Neural crest cell (in vitro differentiated cells): ENCODE measurements at places on chromosomes 5 and 9.

DNA sequence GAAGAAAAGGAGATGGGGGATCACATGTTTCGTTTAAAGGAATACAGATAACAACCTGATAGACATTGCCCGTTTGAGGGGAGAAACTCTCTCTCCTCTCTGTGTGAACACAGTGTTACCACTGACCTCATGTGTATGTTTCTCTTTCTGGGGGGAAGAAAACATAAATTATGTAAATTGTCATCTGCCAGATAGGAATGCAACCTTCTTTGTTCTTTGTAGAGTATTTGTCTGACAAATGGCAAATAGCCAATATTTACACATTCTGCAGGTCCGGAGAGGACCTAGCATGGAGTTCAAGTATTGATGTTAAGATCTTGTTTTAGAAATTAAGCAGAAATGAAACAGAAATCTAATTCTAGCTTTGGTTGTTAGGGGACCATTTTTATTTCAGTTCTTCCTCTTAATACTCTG is 276.3 kb downstream of the SAXO1 start:
- no peak for DNase-seq

DNA sequence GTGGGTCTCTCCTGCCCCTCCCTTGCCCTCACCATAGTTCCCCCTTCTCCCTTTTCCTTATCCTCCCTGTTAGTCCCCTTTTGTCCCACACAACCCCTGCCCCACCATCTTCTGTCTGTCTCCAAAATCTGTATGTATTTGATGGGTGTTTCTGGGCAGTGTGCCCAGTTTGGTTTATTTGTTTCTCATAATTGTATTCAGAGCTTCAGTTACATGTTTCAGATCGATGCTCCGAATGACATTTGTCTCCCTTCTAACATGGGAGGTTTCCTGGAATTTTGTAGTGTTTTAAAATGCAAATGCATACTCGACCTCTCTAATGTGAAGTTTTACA is 22.2 kb downstream of the FBXL7 start:
- DNase-seq = no peak

GRCh38 chr5:96338091-96338490 is 95.0 kb downstream of the PCSK1 start:
- no peak for DNase-seq

- no peak for DNase-seq
Measured at GRCh38 chr5:135126688-135127438, 92.8 kb upstream of the PITX1 start.

DNA sequence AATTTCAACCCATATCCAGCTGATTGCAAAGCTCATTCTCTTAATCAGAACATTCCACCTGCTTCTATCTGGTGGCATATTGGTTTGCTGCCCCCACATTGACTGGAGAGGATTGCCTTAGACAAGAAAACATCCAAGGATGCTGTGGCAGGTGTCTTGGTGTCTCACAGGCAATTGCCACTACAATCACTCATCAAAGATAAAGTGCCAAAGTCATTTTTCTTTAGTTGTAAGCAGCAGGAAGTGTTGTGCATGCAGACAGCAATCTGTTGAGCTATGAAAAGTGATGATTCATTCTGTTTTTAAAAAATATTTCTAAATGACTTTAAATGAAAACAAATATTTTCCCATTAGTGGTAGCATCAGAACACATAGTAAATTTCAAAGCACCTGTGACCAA is 53.9 kb downstream of the CDH6 start:
- no peak for DNase-seq

- no peak for DNase-seq
Measured at GRCh38 chr5:84693256-84693655, 308.6 kb upstream of the EDIL3 start.

- no peak for DNase-seq
Measured at GRCh38 chr5:126707080-126707479, 69.9 kb upstream of the LMNB1 start.

GRCh38 chr9:8651070-8651845 is 851.7 kb upstream of the DMAC1 start:
- no peak for DNase-seq

DNA sequence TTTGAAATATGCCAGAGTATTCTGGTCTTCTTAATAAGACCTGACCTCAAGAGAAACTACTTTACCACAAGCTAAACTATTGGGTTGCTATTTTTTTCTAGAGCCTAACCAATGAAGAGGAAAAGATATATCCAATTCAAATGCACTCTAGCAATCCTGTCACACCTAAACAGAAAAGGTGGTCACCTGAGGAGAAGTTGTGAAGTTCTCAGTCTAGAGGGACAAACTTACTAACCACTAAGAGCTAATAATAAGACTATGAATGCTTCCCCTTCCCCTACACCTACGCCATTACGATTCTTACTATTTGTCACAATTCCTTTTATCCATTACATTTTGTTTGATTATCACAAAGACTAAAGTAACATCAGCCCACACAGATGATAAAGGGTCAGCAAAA is 29.7 kb downstream of the RLN2 start:
- no peak for DNase-seq

GRCh38 chr5:74327339-74327685 is 313.2 kb downstream of the ENC1 start:
- DNase-seq = no peak

GRCh38 chr9:116149844-116150243 is 3.7 kb upstream of the PAPPA start:
- DNase-seq = peak; percentile 45

DNA sequence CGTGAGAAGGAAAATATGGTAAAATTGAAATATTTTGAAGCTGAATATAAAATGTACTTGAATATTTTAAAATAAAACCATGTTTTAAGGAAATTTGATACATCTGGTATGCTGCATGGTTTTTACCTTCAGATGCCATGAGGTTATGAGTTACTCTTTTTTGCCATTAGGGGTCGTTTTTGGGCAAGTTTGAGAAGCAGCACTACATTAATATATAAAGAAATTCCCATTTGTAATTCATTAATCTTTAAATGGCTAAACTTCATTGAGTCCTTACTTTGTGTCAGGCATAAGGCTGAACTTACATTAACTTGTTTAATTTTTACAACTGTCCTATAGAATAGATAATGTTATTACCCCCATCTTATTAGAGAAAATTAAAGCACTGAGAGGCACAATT is 152.3 kb downstream of the KDM4C start:
- no peak for DNase-seq

DNA sequence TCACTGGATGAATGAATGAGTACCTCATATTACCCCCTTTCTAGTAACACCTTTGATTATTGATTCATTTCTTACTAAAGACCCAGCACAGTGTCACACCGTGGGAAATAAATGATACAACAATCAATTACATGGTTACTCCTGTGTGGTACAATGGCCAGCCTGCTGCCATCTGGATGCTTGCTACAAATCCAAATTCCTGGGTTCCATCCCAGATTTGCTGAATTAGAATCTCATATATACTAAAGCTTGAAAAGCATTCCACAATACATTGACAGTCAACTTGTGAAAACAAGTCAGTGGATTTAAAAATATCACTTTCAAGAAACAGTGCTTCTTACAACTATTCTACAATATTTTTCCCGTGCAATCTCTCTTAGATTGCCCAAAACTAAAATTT is 989.3 kb downstream of the PTPRD start:
- no peak for DNase-seq

- no peak for DNase-seq
Measured at GRCh38 chr5:123732257-123732656, 220.3 kb downstream of the CSNK1G3 start.
